Astrocyte of the hippocampus (primary cell): ENCODE measurements at places on chromosomes 12 and 14.

DNA sequence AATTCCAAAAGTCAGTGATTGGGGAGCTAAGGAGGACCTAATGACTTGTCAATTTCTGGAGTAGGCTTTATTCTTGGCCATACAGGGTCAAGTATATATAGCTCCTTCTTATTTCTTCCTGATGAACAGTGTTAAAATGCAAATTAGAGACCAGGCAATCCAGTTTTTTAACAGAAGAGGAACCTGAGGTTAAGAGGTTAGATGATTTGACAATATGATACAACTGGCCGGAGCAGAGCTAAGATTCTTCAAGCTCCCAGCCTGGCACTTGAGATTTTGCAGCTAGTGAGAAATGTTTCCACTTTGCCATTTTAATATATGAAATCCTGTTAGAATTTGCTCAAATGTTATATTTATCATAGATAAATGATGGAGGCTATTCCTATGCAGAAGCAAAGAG, 204.0 kb downstream of the SSPN start:
- DNase-seq: no peak

DNA sequence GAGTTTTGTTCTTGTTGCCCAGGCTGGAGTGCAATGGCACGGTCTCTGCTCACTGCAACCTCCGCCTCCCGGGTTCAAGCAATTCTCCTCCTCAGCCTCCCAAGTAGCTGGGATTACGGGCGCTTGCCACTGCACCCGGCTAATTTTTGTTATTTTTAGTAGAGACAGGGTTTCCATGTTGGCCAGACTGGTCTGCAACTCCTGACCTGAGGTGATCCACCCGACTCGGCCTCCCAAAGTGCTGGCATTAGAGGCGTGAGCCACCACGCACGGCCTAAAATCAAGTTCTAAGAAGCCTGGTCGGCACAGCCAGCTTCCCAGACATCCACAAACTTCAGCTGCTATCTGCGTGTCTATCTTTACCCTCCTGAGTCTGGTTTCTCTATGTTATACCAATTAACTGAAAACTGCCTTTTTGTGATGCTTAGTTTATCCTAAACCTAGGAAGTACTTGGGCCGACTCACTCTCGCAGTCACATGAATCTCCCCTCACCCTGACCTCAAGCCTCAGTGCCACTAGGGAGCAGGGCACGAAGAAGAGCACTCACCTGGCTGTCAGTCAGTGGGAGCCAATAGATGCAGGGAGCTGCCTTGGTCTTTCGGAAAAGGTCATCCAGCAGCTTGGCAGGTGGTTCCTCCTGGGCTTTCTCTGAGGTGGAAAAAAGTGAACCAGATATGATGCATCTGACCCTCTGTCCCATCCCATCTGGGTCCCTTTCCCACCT, 3.4 kb upstream of the CDH24 start:
- DNase-seq: no peak

- DNase-seq: peak; percentile 49
Observed at GRCh38 chr14:54209511-54210250, 187.1 kb upstream of the CDKN3 start.

DNA sequence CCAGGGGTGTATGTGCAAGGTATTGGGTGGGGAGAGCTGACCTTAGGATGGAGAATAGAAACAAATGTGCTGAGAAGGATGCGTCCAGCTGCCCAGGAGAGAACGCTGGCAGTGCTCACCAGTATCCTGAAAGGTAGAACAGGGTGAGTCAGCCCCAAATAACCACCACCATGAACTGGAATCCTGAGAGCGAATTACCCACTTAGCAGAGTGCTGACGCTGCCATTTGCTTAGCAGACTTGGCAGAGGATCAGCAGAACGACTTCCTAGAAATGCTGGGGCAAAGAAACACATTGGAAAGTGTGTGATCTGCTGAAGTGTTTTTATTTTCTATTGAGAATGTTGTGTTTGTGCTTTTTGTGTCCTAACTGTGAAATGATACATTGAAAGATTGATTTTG, 213.6 kb downstream of the ADGRD1 start:
- DNase-seq: peak; percentile 13

DNA sequence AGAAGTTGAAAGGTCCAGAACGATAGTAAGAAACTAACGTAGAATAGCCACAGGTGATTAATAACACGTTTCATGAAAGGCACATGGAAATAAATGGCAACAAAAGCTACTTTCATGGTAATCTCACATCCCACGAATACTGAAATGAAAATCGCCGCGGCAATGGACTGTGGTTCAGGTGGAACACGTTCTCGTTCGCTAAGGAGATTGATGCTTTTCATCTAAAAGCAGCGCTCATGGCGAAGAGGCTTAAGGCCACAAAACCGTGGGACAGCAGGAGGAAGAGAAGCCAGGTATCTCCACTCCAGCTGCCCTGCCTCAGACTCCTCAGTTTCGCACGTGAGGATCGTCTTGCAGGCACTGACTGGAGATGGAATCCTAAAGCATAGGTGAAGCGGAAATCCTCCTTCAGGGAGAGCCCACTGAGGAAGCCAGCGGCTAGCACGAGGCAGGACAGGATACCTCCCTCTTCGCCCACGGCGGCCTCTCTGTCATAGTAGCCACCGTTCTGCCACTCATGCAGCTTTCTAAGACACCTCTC, 696 bp upstream of the GPHN start:
- no peak for DNase-seq

- DNase-seq: no peak
Observed at GRCh38 chr14:36976571-36977023, 195.8 kb downstream of the SLC25A21 start.
